NCI-H69 (cell line): ENCODE measurements at places on chromosomes 4 and X.
A peak's percentile ranks its signal among the peaks of the same experiment; 100 is the strongest.

DNA sequence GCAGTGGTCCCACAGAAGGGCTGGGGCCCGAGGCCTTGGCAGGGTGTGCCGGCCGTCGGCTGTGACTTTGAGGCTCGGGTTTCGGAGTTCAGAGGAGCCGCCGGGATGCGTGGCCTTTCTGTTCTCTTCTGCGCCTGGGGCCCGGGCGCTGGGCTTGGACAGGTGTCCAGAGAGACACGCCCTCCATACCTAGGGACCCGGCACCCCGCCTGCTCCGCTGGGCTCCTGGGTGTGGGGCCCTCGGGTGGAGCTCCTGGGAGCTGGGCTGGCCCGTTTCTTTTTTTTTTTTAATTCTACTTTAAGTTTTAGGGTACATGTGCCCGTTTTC, 11.3 kb downstream of the FGFRL1 start:
- DNase-seq, result no peak

- peak; percentile 46 for DNase-seq
These were observed 114.6 kb downstream of the TBCK start for GRCh38 chr4:106201373-106201772.

- no peak for DNase-seq
These were observed 34.1 kb downstream of the ADH5 start for GRCh38 chr4:99054428-99054994.

DNA sequence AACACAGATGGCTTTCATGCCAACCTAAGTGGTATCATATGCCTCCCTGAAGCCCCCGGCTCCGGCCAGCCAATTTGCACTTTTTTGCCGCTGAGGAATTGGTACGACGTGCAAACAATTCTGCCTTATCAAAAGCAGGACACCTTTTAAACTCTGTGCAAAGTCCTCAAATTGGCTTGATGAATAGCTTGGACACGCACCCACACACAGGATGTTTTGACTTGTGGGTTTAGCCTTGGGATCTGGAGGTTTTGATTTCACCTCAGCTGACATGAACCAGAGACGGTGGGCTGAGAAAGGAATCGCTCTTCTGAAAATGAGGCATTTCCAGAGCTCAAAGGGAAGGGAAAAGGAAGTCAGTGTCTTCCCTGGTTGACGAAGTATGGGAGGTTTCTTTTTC, 110.8 kb upstream of the SHOX start:
- DNase-seq, result no peak

DNA sequence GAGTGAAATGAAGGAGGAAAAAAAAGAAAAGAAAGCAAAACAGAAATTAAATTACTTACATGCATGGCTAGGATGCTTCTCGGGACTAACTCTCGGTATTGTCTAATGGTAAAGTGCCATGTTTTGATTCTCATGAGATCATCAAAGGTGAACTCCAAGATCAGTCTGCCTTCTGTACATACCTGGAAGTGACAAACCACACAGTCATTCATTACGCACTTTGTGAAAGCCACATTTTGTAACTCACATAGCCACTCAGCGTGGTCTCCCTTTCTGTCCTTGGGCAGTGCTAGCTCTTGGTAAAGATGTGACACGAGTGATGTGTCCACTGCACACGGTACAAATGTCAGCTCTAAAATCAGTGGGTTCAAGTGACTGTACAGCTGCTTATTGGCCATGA, 309.8 kb downstream of the LDB2 start:
- no peak for DNase-seq
